ENCODE measurements at places on chromosomes 7 and 10. TPM values are rescaled to one million over a fixed set of nuclear protein-coding genes. Genes with fewer than 3 reads are reported as not detected.

TDRD1 gene
- 0.33 TPM for polyA plus RNA-seq

COBL gene
- 4.4 TPM for polyA plus RNA-seq

CALD1 gene
- polyA plus RNA-seq, result 229 TPM

DIP2C gene
- 2.0 TPM for polyA plus RNA-seq

SUFU gene
- 3.7 TPM for polyA plus RNA-seq

TCAF2 gene
- polyA plus RNA-seq, result 1.2 TPM

NRCAM gene
- polyA plus RNA-seq, result 5.2 TPM

TRPV5 gene
- polyA plus RNA-seq, result not detected

GRCh38 chr10:48599830-48600134, 5.1 kb downstream of the ARHGAP22 start:
- DNase-seq, result no peak

DNA sequence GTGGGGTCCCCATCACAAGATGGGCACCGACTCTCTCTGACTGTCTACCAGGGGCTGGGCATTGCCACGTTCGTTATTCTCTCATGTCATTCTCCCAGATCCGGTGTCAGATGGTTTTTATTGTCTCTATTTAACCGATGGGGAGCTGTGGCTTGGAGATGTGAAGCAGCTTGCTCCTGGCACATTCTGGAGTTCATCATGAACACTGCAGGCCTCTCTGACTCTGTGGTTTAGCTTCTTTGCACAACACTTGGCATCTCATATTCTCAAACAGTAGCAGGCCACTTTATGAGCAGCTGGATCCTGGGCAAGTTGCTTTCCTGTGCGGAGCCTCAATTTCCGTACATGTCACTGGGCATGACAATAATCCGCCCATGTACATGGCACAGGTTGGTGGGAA, 119.9 kb downstream of the LRRC18 start:
- DNase-seq, result no peak

DNA sequence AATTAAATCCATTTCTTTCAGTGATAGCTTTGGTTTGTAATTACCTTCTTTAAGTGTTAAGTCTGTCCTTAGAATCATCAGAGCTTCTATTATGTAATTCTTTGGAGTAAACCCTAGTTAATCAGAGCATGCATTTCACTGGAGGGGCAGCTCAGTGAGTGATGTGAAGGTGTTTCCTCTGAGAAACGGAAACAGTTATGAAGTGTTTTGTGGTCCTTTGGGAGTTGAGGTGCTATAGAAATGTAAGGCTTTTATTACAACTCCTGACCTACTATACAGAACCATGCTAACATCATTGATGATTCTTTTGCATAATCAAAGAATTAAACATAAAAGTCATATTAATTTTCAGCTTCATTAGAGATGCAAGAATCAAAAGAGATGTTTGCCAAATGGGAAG, 141.5 kb downstream of the EXOC4 start:
- no peak for DNase-seq

DNA sequence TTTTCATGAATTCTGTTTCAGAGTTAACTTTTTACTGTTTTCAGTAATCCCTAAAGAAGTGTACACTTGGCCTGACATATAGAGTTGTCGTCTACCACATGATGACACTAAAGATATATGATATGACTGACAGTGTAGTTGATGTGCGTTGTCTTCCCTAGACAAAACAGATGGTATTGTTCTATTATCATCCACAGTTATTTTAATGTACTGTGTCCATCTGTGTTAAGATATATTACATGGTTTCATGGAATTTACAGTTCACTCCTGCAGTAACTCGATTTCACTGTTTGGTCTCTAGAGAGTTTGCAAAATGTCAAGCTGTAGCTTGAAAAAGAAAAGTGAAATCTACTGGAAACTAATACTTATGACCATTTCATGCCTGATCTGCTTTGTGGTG, 18.1 kb downstream of the FOXP2 start:
- DNase-seq, result no peak

DNA sequence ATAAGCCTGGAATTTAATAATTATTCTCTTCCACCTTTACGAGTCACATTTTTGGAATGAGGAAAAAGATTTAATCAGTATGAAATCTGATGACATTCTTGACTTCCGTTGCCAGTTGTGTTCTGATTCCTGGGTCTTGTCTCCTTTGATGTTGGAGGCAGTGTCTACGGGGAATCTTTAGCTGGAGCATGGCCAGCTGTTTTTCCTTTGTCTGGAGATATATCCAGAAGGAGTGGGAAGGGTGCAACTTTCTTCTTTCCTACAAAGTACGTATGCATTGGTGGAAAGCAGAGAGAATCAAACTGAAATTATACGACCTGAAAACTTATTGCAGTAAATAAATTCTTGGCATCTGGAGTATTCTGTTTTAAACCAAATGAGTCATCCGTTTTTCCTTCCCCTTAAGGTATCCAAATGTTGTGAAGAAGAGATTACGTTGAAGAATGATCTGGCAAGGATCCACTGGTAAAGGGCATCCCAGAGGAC, 6.9 kb upstream of the GNG11 start:
- no peak for DNase-seq

GRCh38 chr7:2873146-2873545, 29.0 kb upstream of the GNA12 start:
- DNase-seq, result no peak

GRCh38 chr10:99682752-99683151, 23.4 kb downstream of the ENTPD7 start:
- no peak for DNase-seq

DNA sequence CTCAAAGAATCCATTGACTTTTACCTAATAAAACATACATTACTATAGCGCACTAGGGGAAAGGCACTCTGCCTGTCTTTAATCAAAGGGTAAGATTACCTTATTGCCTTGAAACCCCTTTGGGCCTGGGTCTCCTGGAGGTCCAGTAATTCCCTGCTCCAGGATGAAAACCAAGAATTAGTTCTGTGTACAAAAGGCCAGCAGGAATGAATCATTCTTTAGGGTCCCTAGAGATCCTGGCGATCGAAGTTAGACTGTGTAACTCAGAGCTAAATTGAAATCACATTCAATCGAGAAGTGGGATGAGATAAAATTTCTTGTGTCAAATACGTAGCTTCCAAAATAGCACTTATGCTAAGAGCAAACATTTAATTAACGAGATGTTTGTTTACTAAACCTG, 29.8 kb downstream of the COL28A1 start:
- no peak for DNase-seq

DNA sequence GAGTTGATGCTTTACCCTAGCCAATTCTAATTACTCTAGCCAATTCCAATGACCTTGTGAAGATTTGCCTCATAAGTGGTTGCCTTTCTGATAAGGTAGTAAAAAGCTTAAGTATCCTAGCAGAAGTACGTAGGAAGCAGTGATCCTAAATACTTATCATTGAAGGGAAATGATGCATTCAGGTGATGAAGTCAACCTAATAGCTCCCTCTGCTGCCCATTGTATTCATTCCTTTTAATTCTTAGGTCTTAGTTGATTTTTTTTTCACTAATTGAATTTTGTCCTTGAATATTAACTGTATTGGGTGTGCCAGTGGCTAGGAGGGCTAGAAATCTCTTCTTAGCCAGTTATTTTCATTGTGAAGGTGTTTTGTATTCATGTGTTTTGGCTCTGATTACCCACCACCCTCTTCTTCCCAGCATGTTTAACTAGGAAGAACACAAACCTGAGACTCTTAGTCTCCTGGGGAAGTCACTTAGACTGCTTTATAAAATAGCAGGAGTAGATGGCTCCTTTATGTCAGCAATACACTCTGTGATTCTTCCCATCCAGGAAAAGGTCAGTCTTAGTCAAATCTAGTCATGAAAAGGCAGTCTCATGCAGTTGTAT, 46.3 kb downstream of the PLEKHA8 start:
- DNase-seq, result no peak

GRCh38 chr7:151742713-151743480, 134.0 kb downstream of the PRKAG2 start:
- no peak for DNase-seq
